Choroid plexus epithelial cell (primary cell): ENCODE measurements at places on chromosomes 3 and 15.

GRCh38 chr3:174495311-174495710, 363.8 kb upstream of the NAALADL2 start:
- peak; percentile 17 for DNase-seq

DNA sequence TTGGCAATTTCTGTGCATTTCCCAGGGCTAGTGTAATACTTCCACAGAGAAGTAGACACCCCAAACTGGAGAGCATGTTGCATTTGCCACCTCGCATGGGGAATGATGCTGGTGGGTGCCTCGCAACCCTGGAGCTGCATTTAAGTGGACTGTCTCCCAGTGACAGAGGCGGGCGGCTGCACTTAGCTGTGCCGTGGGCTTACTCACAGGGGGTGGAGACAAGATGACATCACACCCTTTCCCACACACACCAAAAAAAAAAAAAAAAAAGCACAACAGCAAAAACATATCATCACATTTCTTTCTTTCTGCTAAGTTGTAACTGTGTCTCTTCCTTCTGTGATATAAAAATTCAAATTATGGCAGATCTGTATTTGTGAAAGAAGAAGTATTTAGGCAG, at the start of gene ABI3BP:
TSS of gene ABI3BP (minus strand) at position 113 of the 400 bp plus-strand sequence. CDS start at position 76, 37 bp downstream.
- DNase-seq, result peak; percentile 90

- no peak for DNase-seq
These were observed 15.2 kb downstream of the MRPS22 start for GRCh38 chr3:139358841-139359562.

DNA sequence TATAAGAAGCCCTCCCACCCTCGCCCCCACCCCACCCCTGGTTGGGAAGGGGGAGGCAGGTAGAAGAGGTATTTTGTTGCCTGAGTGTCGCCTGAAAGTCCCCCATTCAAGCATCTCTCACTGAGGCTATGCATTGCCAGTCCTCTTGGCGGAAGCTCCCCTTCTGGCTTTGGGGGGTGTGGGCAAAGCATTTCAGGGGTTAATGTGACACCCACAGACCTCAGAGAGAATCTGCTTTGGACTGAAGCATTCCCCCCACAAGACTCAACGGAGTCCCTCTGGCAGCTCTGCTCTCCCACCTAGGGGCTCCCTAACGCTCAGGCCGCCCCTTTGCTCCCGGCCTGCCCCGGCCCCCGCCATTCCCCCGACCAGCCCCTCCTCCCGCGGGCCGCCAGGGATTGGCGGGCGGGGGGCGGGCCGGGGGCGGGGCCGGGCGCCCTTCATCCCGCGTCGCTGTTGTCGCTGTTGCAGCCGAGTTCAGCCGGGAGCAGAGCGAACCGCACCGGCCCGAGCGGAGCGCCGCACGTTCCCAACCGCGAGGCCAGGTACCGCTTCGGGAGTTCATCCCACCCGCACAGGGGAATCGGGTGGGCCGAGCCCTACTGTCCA, at the start of gene SLC38A3:
TSS of gene SLC38A3 (plus strand) at position 468 of the 609 bp plus-strand sequence. CDS start 8,929 bp downstream, outside the sequence.
- no peak for DNase-seq

GRCh38 chr15:60462027-60462426, 16.9 kb downstream of the ICE2 start:
- DNase-seq, result peak; percentile 16

- DNase-seq, result no peak
These were observed 20.6 kb downstream of the GPR15 start for GRCh38 chr3:98552232-98553020.

DNA sequence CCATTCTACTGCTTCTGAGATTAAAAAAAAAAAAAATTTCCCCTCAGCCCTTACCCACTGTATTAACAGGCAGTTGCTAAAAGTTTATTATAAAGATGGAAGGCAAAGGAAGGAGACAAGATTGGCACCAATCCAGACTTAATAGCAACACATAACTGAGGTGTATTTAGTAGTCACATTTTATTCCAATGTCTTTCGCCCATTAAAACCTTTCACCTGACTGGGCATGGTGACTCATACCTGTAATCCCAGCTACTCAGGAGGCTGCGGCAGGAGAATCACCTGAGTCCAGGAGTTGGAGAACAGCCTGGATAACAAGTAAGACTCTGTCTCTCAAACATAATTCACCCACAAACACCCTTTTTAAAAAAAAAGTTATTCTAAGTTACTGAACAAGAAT, 4.4 kb downstream of the ACAP2 start:
- DNase-seq, result no peak

- DNase-seq, result peak; percentile 46
These were observed 452 bp downstream of the TMEM158 start for GRCh38 chr3:45225465-45226205.

- peak; percentile 18 for DNase-seq
These were observed 513.6 kb upstream of the KCNMB2 start for GRCh38 chr3:178022599-178022998.

- no peak for DNase-seq
These were observed 37.6 kb upstream of the WDR49 start for GRCh38 chr3:167691366-167691765.

GRCh38 chr15:82312586-82313349, 36.5 kb downstream of the GOLGA6L10 start:
- peak; percentile 11 for DNase-seq
